ENCODE measurements at places on chromosomes 5 and 9. TPM values are rescaled to one million over a fixed set of nuclear protein-coding genes. Genes with fewer than 3 reads are reported as not detected.

HABP4 gene
- total RNA-seq = 9.1 TPM

NSA2 gene
- total RNA-seq = 80.0 TPM

RNF208 gene
- total RNA-seq = not detected

RNF183 gene
- not detected for total RNA-seq

IFNB1 gene
- total RNA-seq = not detected

AMBP gene
- total RNA-seq = not detected

PPP3R2 gene
- not detected for total RNA-seq

NRARP gene
- 0.18 TPM for total RNA-seq

SLC28A3 gene
- total RNA-seq = under 0.01 TPM

SAXO1 gene
- not detected for total RNA-seq

LIFR gene
- total RNA-seq = 38.2 TPM

SLC6A18 gene
- not detected for total RNA-seq

BSPRY gene
- not detected for total RNA-seq

IFNA13 gene
- total RNA-seq = not detected

Measured in cardiac atrium fibroblast (primary cell).